ENCODE measurements at places on chromosomes 3 and 15.

- DNase-seq, result no peak
Observed at GRCh38 chr15:83928878-83929418, 275.0 kb downstream of the ADAMTSL3 start.

DNA sequence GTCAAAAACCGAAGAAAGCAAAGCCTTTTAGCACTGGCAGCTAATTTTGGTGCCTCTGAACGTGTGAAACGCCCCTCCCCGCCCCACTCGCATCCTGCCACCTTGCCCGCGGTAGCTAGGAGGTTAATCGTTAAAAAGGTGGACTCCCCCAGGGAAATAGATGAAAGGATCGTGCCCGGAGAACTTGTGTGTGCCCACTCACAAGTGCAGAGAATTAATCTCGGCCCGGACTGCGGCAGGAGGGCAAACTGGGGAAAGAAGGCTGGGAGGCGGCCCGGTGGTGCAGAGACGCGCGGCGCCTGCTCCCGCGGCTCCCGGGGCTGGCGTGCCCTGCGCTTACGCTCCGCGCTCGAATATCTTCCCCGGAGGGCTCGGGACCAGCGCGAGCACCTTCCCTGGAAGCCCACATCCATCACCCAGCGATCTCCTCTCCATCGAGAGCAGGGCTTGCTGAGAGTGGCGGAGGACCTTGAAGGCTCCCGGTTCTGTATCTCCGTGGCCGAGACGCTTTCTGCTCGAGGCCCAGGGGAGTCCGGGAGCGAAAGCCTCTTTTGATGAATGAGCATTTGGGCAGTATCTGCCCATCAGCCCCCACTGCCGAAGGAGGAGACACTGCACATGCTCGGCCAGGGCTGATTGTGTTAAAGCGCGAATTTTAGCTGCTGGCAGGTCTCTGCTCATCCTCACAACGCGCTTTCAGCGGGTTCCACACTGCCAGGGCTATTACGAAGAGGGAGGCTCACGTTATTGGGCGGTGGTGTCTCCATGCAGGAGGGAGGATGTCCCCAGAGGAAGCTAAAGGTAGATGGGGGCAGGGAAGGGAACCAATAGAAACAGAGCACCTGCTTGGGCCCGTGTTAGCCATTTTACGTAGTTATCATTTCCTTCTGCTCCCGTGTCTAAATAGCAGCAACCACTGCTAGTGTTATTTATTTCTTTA, 1.3 kb upstream of the SPTSSB start:
- DNase-seq, result no peak

GRCh38 chr3:1532935-1533606, 440.2 kb downstream of the CNTN6 start:
- DNase-seq, result no peak

DNA sequence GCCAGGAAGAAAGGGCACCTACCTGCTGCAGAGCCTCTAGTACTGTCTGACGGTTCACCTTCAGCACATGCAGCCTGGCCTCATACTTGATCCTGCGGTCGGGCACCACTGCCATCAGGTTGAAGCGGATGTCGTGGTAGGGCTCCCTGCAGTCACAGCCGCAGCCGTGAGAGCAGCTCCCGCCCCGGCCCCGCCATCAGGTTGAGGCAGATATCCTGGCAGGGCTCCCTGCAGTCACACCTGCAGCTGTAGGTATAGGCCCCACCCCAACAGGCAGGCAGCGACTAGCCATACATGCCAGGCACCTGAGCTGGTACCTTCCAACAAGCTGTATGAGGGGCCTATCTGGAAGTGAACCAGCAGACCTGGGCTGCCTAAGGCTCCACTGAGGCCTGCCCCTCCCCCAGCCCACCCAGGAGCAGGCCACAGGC, 38.7 kb downstream of the SEMA3G start:
- no peak for DNase-seq

Data from fibroblast of mammary gland (primary cell).